Activated CD4-positive, CD25-positive, alpha-beta regulatory T cell treated with anti-CD3 and anti-CD28 coated beads, Interleukin-2, amount 50 U/mL, for 72 hours (primary cell): ENCODE measurements at places on chromosomes 12 and 14.

DNA sequence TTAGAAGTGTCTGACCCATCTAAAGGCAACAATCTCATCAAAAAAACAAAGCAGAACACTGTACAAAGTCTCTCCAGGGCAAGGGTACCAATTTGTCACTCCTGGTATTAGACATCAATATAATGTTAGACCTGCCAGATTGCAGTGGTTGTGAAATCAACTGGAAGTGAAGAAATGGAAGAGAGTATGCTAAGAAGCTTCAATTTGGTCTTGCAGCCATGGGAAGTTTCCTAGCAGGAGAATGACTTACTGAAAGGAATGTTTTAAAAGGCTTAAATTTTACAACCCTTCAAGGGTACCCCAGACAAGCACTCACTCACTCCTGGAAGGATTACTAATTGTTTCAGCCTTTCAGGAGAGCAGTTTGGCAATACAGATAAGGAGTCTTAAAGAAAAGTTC, 18.9 kb downstream of the LLPH start:
- DNase-seq, result no peak

DNA sequence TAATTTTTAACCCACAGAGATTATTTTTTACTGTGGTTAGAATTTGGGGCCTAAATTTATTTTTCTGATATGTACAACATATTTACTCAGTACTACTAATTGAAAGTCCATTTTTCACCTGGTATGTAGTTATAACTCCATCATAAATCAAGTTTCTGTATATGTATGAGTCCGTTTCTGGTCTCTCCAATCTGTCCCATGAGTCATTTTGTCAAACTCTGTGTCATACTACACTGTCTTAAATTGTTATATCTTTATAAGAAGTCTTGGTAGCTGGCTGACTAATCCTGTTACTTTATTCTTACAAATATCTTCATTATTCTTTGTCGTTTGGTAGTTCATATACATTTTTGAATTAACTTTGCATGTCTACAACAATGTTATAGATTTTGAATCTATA, 344.0 kb downstream of the PDZRN4 start:
- DNase-seq, result no peak

DNA sequence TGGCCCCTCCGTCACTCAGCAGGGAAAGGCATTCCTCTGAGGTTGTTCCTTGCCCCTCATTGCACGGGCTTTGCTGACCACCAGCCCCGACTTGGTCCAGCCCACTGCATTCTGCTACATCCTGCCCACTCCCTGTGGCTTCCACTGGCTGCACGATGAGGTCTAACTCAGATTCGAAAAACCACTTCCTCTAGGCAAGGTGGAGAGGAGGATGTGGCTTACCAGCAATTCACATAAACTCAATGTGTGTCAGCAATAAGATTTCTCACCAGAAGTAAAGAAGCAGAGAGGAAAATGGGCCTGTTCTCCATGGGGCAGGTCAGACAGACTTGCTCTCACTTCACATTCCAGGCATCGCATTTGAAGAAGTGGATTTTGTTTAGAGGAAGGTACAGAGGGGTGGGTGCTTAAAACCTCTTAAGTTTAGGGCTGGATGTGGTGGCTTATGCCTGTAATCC, 14.7 kb downstream of the GPR68 start:
- DNase-seq, result peak; percentile 68

GRCh38 chr12:115013236-115013981, 329.4 kb upstream of the TBX3 start:
- no peak for DNase-seq

DNA sequence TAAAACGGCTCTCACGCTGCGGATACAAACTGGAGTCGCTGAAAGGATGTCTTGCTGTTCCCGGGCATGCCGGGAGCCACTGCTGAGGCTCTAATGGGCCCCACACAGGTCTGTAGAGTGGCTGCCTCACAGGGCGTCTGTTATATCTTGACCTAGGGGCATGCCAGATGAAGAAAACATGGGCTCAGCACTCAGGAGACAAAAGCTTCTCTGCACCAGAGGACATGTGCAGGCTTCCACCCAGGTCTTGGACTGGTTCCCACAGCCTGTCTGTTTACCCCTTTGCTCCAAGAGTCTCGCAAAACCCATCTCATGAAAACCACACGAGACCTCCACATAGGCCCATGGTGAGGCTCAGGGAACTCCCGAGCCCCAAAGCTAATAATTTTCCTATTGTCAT, 134.2 kb downstream of the RPS29 start:
- DNase-seq, result no peak

DNA sequence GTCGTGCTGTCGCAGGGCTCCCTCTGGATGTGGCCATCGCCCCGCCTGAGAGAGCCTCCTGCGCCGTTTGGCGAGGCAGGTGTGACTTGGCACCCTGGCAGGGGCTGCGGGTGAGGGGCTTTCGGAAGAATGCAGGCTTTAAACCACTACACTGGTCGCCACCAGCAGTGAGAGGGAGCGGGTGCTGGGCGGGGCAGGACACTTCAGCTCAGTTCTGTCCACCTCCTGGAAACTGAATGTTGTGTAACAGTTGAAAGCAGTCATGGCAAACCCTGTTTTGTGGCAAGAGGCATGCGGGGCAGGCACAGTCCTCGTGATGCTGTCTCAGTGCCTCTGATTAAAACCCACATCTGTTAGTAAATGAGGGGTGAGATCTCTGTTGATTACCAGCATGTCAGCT, 55.9 kb downstream of the AACS start:
- no peak for DNase-seq

DNA sequence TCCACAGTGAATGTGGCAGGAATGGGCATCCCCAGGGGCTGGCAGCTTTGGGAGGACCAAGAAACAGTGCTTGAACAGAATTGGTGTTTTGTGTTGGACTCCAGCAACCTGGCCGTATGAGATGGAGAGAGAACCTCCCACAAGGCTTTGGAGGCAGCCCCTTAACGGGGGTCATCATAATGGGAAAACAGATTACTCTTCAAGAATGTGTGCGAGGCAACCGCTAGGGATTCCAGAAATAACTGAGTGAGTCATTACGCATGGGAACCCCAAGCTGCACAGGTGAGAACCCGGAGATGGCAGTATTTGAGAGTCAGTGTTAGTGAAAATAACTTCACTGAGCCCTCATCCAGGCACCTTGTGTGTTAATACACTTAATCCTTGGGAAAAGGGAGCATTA, 567.8 kb upstream of the TBX3 start:
- no peak for DNase-seq

DNA sequence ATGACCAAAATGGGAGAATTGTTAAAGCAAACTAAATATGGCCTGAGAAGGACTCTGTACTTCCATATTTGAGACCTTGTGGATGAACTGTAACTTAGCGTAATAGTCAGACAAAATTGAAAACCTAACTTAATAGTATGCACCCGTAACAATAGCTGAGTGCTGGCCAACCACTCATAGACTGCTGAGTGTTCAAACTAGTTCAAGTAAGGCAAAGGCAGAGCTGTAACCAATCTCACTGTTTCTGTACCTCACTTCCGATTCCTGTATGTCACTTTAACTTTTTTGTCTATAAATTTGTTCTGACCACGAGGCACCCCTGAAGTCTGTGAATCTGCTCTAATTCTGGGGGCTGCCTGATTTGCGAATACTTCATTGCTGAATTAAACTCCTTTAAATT, 27.0 kb upstream of the OS9 start:
- DNase-seq, result no peak

DNA sequence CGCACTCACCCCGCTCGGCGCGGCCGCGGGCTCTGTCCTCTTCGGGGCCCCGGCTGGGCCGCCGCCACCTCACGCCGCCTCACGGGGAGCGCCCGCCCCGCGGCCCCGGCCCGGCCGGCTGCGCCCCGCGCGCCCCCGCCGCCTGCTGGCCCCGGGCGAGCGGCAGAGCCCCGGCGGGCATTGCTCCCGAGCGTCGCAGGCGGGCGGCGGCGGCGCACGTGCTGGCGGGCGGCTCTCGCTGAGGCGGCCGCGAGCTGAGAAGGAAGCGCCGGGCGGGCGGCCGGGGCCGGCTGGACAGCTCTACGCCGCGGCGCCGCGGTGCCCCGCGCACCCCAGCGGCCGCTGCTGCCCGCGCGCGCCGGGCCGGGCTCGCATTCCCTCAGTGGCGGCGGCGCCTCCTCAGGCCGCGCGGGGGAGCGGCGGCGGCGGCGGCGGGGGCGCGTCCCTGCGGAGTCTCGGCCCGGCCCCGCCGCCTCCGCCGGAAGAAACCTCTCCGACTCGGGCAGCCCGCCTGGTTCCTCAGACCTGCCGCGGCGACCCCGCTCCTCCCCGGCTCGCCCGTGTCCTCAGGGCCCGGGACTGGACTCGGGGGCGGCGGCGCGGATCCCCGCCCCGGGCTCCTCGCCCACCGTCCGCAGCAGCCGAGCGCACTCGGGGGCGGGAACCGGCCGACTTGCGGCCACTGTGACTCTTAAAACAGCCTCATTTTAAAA, at the start of gene PITPNM2:
Gene PITPNM2 (minus strand): TSS at position 347 of the 713 bp plus-strand sequence. CDS start 116,500 bp downstream, outside the sequence.
- DNase-seq, result peak; percentile 68

DNA sequence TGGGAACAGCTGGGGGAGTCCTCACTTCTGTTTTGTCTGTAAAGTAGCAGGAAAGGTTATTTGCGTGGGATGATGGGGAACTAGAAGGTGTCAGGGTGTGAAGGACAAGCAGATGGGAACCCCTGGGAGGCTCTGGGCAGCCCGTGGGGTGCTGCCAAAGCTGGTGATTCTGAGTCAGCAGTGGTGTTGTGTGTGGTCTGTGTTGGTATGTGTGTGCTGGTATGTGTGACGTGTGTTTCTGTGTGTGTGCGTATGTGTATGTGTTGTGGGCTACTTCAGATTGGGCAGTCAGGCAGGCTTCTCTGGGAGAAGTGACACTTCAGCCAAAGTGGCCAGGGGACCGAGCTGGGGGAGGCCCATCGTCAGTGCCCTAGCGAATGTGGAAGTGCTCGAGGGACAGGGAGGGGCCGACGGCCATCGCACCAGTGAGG, 15.3 kb upstream of the BDKRB2 start:
- no peak for DNase-seq

DNA sequence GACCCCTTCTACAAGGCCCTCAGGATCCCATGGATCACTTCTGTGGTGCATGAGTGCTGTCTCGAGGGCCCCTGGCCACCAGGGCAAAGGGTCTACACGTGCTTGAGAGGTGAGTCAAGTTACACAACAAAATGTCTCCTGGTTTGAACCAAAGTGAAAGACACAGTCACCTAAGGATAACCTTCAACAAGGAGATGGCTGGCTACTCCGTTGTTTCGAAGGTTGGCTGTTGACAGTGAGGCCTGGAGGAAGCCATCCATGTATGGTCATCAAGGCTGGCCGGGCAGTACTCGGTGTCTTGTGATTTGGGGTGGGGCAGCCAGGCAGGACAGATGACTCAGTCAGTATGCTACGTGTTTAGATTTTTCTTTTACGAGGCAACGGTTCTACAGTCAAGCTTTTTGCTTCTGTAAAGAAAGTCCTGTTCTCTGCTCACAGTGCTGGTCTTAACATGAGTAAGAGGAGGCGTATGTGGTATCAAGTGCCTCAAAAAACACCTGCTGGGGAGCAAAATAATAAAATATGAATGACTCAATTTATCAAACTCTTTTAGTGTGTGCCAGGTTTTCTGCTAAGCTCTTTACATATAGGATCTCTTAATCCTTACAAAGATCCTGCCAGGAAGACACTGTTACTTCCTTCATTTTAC, 18.0 kb upstream of the NT5DC3 start:
- no peak for DNase-seq

- DNase-seq, result no peak
These were observed 99.6 kb downstream of the ANO6 start for GRCh38 chr12:45315462-45315861.

DNA sequence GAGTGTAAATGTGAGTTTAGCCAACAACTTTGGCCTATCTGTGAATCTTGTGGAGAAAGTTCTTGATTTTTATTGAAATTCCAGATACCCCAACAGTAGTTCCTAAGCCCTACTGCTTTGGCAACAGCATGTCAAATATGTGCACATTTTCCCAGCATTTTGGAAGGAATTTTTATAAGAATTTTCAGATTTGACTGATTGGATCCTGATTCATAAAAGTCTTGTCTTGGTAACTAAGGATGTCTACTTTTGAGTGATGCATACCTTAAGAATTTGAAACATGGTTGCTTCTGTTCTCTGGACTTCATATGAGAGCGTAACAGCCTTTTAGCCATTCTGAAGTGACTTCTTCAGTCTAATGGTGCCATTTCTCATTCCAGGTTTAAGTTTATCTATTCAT, 106.7 kb downstream of the ANO4 start:
- DNase-seq, result no peak

- no peak for DNase-seq
These were observed 51.9 kb downstream of the MAP1LC3B2 start for GRCh38 chr12:116610971-116611541.

DNA sequence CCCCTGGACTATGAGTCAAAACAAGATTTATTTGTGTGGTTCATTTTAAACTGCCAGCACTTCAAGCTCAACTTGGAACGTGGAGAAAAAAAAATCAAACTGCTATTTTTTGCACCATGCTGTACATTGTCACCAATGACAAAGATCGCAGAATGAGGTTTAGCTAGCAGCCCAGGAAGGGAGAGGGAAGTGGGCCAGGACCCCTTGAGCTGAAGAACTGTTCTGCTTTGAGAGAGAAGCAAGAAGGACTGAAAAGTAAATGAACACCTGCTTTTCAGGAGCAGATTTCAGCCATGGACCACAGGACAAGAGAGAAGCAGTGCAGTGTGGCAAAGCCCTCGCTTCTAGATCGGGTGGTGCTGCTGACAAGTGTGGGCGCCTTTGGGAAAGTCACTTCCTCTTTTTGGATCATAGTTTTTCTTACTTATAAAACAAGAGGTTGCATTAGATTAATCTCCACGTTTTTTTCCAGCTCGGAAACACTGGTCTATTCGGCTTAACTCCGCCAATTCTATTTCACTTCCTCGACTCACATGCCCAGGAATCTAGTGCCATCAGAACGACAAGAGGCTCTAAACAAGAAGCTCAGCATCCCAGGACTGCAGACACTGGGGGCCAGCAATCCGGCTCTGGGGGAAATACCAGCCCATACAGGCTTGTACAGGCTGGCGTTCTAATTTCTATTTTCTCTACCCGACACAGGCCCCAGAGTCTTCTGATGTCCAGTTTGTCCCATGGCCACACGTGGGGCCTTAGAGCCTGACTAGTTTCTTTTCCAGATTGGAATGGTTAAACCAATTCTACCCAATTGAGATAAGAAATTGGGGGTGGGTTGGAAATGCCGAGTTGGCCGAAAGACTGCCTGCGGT, 129.9 kb downstream of the CRACR2A start:
- no peak for DNase-seq

DNA sequence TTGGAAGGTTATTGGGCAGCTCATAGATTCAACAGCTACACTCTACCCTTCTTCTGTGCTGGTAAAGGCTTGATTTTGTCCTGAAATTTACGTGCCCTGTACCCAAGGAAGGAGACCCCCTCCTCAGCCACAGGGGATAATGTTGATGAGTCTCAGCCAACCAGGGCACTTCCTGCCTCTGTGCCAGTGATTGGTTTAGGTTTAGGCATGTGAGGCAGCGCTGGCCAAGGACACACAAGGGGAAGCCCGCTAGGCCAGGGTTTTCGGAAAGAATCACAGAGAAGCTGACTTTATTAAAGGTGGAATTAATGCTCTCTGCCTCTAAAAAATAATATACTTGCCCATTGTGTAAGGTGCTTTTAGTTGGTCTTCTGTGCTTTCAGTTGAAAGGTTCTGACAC, 15.4 kb upstream of the CTDSP2 start:
- DNase-seq, result no peak
